Activated T-cell treated with anti-CD3 and anti-CD28 coated beads, Interleukin-2, amount 50 U/mL, for 72 hours (primary cell): ENCODE measurements at places on chromosomes 3 and 15. TPM values are rescaled to one million over a fixed set of nuclear protein-coding genes. Genes with fewer than 3 reads are reported as not detected.
A peak's percentile ranks its signal among the peaks of the same experiment; 100 is the strongest.

The ADGRG7 gene
- total RNA-seq, result not detected

DNA sequence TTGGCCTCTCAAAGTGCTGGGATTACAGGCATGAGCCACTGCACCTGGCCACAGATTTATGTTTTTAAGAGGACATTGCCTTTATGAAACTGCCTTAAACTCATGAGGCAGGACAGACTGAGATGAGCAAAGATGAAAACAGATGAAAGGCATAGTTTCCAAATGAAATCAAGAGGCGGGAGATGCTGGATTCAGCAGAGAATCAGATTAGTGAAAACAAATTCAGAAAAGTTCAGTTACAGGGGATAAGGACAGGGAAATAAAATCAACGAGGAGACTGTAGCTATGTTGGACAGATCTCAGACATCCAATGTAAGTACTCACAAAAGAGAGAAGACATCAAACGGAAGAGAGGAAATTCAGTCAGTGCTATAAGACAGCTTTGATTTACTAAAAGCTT, 68.1 kb downstream of the ADAMTSL3 start:
- H3K4me3 ChIP-seq, result no peak overlapping the region
- DNase-seq, result no peak
- no peaks in the 10 kb centered on the region for H3K27me3 ChIP-seq
- H3K36me3 ChIP-seq, result no peaks in the 10 kb centered on the region

DNA sequence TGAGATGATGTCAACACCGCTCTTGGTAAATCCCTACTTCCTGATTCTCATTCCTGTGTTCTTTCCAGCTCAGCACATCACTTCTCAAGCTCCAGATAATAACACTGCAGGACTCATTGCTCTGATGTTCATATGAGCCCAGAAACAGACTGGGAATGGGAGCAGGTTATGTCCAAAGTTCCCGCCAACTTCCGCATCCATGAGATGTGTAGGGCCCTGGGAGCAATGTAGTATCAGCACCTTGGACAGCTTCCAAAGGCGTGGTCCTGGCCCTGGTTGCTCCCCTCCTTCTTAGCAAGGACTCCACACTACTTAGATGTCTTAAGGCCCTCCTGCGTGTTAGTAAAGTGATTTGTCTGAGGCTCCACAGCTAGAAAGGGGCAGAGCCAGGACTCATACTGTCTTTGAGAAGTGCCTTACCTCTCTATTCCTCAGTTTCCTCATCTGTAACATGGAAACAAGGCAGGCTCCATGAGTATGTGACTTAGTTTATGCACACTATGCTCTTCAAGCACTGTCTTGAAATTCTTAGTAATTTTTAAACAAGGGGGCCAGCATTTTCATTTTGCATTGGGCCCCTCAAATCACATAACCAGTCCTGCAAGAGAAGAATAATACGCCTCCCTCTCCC, 27.9 kb upstream of the SLC6A1 start:
- H3K4me3 ChIP-seq, result no peak overlapping the region
- DNase-seq, result no peak
- no peaks in the 10 kb centered on the region for H3K4me1 ChIP-seq
- no peak overlapping the region for H3K27ac ChIP-seq

DNA sequence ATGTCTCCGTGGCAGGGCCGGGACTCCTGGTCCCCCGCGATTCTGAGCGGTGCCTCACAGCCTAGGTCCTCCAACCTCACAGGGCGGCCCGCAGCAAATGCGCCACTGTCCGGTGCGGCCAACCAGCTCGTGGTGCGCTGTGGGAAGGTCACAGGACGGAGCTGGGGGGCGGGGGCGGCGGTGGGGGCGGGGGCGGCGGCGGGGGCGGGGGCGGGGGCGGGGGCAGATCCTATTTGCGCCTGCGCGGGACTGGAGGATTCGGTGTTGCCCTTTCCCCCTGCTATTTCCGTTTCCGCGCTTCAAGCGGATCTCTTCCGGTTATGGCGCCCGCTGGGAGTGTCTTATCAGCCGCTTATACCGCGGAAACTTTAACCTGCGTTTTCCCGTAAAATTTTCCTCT, 106.7 kb upstream of the SNRPN start:
- H3K27ac ChIP-seq, result peak overlapping the region; percentile 2
- DNase-seq, result peak; percentile 7
- no peaks in the 10 kb centered on the region for H3K27me3 ChIP-seq

The GCNT3 gene
- not detected for total RNA-seq

The RIOX2 gene
- 37.8 TPM for total RNA-seq

GRCh38 chr3:66383023-66383422, 117.8 kb downstream of the LRIG1 start:
- H3K27ac ChIP-seq, result no peak overlapping the region
- H3K4me1 ChIP-seq, result peaks cover 6% of the 10 kb centered on the region
- no peak overlapping the region for H3K4me3 ChIP-seq
- H3K27me3 ChIP-seq, result no peaks in the 10 kb centered on the region
- peaks cover 18% of the 10 kb centered on the region for H3K36me3 ChIP-seq

DNA sequence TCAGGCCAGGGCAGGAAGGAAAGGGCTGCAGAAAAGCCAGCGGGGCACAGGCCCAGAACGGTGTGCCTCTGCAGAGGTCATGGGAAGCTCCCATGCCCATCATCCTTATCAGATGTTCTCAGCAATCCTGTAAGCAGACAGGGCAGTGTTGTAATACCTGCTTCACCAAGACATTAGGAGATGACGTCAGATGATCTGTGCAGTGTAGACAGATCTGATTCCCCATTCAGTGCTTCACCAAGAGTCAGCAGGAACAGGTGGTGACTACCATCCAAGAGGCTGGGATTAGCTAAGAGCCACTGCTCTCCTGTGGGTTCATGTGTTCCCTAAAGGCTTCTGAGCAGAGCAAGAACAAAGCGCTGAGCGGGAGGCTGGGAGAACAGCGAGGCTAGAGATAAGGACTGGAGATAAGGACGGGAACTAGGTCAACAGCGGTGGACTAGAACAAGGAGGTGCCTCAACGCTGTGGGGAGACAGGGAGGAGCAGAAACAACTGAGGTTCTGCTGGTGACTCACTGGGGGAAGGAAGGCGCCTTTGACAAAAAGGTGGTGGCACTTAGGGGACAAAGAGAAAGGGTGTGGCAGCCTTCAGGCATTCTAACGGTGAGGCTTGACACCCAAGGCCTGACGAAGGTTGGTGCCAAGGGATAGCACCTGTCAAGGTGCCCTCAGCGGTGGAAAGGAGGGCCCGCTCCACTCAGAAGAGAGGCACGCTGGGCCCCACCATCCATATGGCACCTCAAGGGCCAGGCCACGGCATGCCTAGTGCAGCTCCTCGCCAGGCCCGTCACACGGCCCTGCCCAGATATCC, 28.4 kb downstream of the CCDC12 start:
- peak overlapping the region; percentile 66 for H3K4me3 ChIP-seq
- DNase-seq, result peak; percentile 71
- peaks cover 79% of the 10 kb centered on the region for H3K4me1 ChIP-seq
- peak overlapping the region; percentile 91 for H3K27ac ChIP-seq
- H3K36me3 ChIP-seq, result peaks cover 4% of the 10 kb centered on the region

DNA sequence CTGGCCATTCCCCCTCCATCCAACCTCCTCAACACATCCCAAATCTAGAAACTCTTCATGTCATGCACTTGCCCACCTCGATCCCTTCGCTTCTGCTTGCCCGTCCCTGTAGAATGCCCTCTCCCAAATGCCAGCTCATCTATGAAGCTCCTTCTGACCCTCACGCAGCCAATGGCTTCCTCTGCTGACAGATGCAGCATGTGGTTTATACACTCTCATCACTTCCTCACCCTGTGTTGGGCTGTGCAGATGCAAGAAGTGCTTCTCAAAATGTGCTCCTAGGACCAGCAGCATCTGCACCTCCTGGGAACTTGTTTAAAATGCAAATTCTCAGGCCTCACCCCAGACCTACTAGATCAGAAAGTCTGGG, 51.7 kb downstream of the SEMA5B start:
- H3K4me1 ChIP-seq, result peaks cover 18% of the 10 kb centered on the region
- no peak overlapping the region for H3K27ac ChIP-seq
- no peaks in the 10 kb centered on the region for H3K36me3 ChIP-seq
- peaks cover 22% of the 10 kb centered on the region for H3K27me3 ChIP-seq
- peak overlapping the region; percentile 30 for H3K4me3 ChIP-seq

The BLOC1S6 gene
- 60.0 TPM for total RNA-seq

DNA sequence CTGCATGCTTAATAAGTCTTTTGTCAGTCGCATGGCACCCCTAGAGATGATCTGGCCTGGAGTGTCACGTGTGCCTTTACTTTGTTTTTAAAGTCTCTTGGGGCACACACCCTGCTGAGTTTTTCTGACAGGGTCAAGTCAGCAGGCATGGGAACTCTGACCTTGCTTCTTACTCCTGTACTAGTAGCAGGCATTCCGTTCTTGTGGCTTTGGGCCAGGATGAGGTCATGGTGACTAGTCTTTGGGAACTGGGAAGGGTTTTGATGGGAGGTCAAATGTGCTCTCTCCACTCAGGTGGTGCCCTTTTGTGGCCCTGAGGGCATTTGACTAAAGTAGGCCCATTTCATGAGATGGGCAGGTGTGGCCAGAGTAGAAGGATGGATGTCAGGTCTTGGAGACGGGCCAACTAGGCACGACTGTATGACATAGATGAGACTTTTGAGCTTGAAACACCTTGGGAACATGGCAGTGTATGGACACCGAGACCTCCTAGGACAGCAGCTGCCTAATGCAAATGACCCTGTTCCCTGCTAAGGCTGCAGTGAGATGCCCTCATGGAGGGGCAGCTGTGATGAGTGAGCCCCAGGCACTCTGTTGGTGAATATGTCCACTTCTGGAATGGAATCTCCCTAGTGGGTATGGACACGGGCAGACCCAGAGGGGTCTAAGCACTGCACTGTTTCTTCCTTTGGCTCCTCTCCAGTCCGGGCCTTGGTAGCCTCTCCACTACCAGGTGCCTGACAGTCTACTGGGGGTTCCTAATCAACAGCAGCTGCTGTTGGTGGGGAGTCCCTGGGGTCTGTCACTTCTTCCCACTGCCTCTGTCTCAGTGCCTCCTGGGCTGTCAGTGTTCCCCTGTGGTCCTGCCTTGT, 16.4 kb downstream of the SRPRB start:
- peaks cover 22% of the 10 kb centered on the region for H3K36me3 ChIP-seq
- no peaks in the 10 kb centered on the region for H3K4me1 ChIP-seq
- DNase-seq, result no peak
- no peak overlapping the region for H3K27ac ChIP-seq

The RABL3 gene
- 26.9 TPM for total RNA-seq

DNA sequence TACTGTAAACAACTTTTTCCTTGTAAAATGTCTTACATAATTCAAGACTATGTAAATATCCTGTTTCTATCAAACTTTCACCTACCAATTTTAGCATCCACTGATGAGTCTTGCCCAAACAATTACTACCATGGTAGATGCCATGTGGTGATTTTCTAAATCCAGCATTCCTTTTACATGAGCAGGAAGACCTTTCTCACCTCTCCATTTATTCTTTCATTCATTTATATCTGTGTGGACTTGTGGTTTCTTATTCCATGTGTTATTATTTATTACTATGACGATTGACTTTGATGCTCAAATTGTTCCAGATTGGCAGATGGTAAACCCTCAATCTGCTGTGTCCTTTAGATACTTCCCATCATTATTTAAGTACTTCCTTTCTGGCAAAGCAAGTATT, 62.4 kb downstream of the IFT57 start:
- no peak for DNase-seq
- H3K27ac ChIP-seq, result no peak overlapping the region
- no peaks in the 10 kb centered on the region for H3K4me1 ChIP-seq
- no peak overlapping the region for H3K4me3 ChIP-seq

The PLA1A gene
- 1.2 TPM for total RNA-seq

GRCh38 chr15:100890051-100890720, 10.6 kb downstream of the ALDH1A3 start:
- peaks cover 58% of the 10 kb centered on the region for H3K27me3 ChIP-seq
- H3K27ac ChIP-seq, result no peak overlapping the region
- DNase-seq, result no peak

The KNL1 gene
- 32.5 TPM for total RNA-seq

The IL17RC gene
- total RNA-seq, result 0.41 TPM

DNA sequence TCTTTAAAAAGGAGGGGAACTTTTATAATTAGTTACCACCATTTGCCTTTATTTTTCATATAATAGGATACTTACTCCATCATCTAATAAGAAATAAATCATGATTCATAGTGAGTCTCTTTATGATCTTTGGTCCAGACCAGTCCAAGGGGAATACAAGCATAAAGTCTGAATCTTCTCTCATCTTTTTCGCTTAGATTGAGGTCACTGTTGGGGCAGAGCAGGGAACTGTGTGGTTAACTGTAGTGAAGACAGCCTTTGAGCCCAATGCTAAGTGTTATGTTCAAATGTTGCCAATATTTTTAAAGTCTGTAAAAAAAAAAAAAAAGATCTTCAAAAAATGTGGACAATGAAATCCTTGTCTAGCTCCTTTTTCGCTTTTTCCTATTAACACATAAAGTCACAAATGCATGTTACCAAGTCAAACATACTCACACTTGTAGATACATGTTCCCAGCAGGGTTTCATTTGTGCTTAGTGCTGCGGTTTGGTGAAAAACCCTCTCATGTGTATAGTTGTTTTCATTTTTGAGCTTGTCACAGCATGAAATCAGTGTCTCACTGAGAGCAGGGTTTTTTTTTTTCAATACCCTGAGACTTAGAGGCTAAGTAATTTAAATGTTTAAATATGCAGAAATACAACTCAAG, 72.1 kb downstream of the EPHA3 start:
- H3K4me1 ChIP-seq, result no peaks in the 10 kb centered on the region
- H3K27ac ChIP-seq, result no peak overlapping the region
- no peaks in the 10 kb centered on the region for H3K36me3 ChIP-seq
- no peak for DNase-seq
- no peaks in the 10 kb centered on the region for H3K27me3 ChIP-seq
- H3K4me3 ChIP-seq, result no peak overlapping the region

The CTXND1 gene
- not detected for total RNA-seq

- H3K36me3 ChIP-seq, result no peaks in the 10 kb centered on the region
- H3K27me3 ChIP-seq, result no peaks in the 10 kb centered on the region
- no peaks in the 10 kb centered on the region for H3K4me1 ChIP-seq
Measured at GRCh38 chr15:75554717-75555116, 24.4 kb downstream of the PTPN9 start.

DNA sequence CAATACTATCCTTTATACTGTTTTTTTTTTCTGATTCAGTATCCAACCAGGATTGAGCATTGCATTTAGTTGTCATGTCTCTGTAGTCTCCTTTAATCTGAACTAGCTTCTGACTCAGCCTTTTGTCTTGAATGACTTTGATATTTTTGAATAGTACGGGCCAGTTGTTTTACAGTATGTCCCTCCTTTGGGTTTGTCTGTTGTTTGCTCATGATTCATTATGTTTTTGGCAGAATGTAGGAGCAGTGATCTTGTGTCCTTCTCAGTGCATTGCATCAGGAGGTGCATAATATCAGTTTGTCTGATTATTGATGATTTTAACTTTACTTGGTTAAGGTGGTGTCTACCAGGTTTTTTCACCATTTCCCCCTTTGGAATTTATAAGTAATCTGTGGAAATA, 20.5 kb downstream of the EXOG start:
- no peak for DNase-seq
- no peaks in the 10 kb centered on the region for H3K27me3 ChIP-seq
- H3K27ac ChIP-seq, result no peak overlapping the region
- H3K4me1 ChIP-seq, result peaks cover 22% of the 10 kb centered on the region
